ENCODE measurements at places on chromosomes 4 and X.

- DNase-seq = peak; percentile 32
Observed at GRCh38 chr4:89411539-89412309, 104.1 kb upstream of the GPRIN3 start.

GRCh38 chr4:52548818-52549570, 110.1 kb downstream of the USP46 start:
- DNase-seq = no peak

GRCh38 chr4:20178902-20179576, 72.7 kb upstream of the SLIT2 start:
- no peak for DNase-seq

GRCh38 chrX:149185087-149185486, 320.0 kb downstream of the IDS start:
- DNase-seq = no peak

GRCh38 chrX:154353172-154353843, 21.1 kb downstream of the FLNA start:
- DNase-seq = no peak

- no peak for DNase-seq
Observed at GRCh38 chr4:128709268-128709667, 100.2 kb upstream of the JADE1 start.

- peak; percentile 69 for DNase-seq
Observed at GRCh38 chr4:20248155-20248558, 3.5 kb upstream of the SLIT2 start.

GRCh38 chr4:119204916-119205315, 7.6 kb upstream of the USP53 start:
- no peak for DNase-seq
